ENCODE measurements at places on chromosomes 1 and 21.

- no peak for DNase-seq
Observed at GRCh38 chr1:93723733-93724270, 42.2 kb upstream of the BCAR3 start.

DNA sequence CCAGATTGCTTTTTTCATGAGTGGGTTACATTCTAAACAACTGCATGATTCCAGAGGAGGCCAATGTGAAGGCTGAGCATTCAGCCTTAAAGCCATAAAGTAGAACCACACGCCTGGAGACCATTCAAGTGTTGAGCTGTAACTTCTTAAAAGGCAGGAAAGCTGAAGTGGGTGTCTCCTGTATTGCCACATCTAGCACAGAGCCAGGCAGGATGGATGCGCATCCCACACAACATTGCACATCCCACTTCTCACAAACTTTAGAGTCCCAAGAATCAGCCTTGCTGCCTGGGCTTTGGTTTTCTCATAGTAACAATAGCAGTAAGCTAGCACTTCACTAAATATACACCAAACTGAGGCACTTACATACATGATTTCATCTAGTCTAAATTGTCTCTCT is 151.7 kb downstream of the DAB1 start:
- DNase-seq: no peak

DNA sequence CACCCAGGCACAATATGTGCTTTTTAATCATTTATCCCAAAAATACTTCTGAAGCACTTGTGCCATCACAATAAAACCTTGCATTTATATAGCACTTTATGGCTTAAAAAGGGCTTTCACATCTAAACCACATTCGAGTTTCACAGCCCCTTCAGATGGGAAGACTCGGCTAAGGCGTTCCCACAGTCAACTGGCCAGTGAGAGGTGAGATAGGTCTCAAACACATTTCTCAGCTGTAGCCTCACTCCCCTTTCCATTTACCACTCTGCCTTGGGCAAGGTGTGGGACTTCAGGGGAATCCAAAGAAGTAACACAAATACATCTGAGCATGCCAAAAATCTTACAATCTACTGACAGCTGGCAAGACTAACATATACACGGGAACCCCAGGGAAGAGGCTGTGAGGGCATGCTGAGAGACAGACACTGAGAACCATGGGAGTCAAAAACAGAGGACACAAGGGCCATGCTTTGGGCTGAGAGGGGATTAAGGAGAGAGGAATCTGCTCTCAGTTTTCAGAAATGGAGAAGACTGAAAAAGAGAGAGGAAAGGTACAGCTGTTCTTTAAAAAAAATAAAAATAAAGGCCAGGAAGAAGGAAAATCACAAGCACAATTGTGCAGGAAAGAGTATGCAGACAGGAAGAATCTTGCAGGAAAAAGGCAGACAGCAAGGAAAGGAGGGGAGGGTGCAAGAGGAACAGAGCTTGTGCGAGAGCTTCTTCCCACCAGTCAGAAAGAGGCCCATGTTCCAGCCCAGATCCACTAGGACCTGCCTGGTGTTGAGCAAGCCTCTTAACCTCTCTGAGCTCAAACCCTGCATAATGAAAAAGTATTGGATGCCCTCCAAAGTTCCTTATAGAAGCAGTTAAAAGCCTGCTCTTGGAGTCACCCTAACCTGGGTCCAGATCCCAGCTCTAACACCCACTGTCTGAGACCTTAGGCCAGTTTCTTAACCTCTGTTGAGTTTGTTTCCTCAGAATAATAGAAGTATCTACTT is 73.5 kb downstream of the JAK1 start:
- DNase-seq: no peak

DNA sequence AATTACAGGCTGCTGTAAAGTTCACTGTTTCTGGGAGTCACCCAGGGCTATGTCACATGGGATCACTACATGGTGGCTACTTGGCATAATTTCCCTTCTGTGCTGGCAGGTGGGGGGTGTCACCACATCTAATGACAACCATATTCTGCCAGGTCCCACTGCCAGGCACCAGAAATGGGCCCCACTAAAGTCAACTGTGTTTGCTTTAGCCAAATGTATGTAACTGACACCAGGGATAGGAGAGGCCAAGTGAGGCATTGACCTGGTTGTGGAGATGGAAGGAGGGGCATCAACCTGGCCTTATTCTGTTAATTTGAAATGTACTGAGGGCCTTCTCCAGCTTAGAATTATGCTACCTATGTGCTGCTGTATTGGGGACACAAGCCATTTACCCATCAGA is 370.6 kb upstream of the PROX1 start:
- DNase-seq: no peak

GRCh38 chr1:106292130-106292529 is 764.3 kb upstream of the PRMT6 start:
- DNase-seq: no peak

- no peak for DNase-seq
Observed at GRCh38 chr1:231584117-231584516, 42.5 kb upstream of the DISC1 start.

GRCh38 chr1:29133861-29134694 is 10.4 kb upstream of the TMEM200B start:
- DNase-seq: no peak

DNA sequence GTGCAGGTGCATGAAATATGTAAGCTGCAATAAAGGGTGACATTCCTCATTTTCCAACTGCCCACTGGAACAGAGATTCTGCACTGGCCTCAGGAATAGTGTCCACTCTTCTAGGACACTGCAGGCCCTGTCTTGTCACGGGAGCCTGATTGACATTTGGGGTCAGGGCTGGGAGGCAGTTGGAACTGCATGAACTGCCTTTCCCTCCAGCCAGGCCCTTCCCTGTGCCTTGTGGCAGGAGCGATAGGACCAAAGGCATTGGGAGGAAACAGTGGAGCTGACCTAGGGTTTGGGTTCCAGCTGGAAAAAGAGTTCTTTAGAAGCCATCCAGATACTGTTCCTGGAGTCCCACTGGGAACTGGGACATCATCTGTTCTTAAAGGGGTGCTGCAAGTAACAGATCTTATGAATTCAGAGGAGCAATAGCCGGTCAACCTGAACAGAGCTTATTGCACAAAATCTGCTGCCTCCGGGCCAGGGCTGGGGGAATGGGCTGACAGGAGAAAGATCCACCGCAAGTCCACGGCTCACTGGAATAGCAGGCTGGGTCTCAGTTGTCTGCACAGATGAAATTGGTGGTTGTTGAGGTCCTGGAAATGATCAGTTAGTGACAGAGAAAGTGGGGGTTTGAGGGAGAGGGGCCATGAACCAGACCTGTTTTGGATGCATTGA is 451.7 kb downstream of the CAMTA1 start:
- no peak for DNase-seq

DNA sequence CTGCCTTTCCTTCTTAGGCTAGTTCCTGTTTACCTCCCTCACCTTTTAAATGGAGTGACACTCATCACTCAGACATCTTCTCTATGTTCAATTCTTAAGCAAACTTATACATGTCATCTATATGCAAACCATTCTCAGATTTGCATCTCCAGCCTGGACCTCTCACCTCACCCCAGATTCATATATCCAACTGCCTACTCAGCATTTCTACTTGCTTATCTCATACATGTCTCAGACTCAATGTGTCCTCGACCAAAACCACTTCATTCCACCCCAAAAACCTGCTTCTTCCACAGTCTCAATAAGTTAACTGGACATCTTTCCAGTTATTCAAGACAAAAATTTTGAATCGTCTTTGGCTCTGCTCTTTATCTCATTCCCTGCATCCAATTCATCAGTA is 62.6 kb downstream of the ERICH3 start:
- DNase-seq: no peak

GRCh38 chr1:199046618-199047017 is 407.8 kb downstream of the PTPRC start:
- no peak for DNase-seq

- no peak for DNase-seq
Observed at GRCh38 chr21:31728952-31729351, 3.0 kb downstream of the SCAF4 start.

DNA sequence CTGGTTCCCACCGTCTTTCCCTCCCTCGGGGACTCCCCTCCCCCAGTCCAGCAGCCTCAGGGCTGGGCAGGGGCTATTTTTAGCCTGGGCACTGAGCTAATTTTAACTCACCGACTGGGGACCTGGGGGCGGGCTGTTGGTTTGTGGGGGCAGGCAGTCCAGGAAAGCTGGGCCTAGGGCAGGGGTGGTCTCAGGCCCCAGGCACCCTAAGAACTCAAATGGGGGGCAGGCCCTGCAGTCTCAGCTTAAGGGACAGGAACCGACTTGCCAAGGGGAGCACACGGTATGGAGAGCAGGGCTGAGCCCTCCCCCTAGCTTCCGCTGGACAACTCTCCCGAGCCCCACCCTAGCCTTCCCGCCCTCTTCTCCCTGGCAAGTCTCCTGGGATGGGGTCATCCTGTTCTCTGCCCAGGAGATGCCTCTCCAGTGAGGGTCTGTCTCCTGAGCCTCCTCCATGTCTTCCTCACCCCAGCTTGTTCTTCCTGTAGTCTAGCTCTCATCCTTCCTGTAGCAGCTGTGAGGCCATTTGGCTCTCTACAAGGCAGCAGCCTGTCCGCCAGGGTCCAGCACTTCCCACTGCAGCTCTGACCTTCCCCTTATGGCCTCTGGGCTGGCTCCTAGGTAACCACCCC is 10.1 kb downstream of the MEF2D start:
- DNase-seq: no peak

DNA sequence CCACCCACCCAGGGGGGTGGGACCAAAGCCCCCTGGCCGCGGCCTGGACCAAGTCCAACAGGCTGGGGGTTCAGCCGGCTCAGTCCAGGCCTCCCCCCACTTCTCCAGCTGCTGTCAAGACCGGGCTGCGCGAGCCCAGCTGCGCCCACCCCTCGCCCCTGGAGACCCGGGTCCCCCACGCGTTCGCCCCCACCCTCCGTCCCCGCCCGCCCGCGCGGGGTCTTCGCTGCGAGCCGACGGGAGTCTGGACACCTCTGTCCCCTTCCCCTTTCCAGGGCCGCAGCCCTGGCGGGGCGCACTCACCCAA is 253 bp downstream of the RAP1GAP start:
- no peak for DNase-seq

All from NCI-H2029 (cell line).